ENCODE measurements at places on chromosomes 16 and 17.

- no peak for DNase-seq
These were observed 31.9 kb upstream of the CRHR1 start for GRCh38 chr17:45752246-45752645.

DNA sequence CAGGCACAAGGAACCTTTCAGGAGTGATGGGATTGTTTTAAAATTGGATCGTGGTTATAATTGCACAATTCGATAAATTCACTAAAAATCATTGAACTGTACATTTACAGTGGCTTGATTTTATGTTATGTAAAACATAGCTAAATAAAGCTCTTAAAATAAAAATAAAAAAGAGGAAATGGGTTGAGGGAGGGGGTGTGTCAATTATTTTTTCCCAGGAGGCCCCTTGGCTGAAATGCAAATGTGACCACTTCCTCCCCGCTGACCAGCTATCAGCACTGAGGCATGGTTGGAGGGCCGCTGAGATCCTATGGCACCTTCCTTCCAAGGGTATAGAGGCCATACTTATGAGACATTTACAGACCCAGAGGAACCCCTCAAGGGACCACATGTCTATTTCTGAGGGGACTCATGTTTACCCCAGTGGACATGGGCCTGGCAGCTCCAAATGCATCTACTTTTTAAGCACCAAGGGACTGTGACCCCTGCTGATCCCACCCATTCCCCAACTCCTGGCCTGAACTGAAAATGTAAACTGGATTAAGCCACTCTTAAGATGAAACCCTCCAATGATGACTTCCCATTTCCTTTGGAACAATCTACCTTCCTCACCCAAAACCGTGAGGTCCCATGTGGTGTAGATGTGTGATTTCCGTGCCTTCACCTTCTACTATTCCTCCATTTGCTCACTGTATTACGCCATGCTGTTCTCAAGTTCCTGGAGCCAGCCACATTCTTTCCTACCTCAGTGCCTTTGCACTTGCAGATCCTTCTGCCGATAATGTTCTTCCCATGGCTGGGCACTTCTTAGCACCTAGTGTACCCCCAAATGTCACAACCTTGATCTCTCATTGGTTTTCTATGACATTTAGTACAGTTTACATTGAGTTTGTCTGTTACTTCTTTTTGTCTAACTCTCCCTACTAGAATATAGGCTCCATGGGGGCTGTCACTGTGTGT lies 2.8 kb upstream of the IL21R start:
- DNase-seq = no peak

GRCh38 chr16:51449441-51449840 lies 298.4 kb upstream of the SALL1 start:
- no peak for DNase-seq

GRCh38 chr17:2090804-2091534 lies 36.1 kb downstream of the HIC1 start:
- no peak for DNase-seq

- DNase-seq = no peak
These were observed 40.9 kb downstream of the ADAMTS18 start for GRCh38 chr16:77393955-77394354.

- no peak for DNase-seq
These were observed 65.2 kb downstream of the PIPOX start for GRCh38 chr17:29107933-29108822.

DNA sequence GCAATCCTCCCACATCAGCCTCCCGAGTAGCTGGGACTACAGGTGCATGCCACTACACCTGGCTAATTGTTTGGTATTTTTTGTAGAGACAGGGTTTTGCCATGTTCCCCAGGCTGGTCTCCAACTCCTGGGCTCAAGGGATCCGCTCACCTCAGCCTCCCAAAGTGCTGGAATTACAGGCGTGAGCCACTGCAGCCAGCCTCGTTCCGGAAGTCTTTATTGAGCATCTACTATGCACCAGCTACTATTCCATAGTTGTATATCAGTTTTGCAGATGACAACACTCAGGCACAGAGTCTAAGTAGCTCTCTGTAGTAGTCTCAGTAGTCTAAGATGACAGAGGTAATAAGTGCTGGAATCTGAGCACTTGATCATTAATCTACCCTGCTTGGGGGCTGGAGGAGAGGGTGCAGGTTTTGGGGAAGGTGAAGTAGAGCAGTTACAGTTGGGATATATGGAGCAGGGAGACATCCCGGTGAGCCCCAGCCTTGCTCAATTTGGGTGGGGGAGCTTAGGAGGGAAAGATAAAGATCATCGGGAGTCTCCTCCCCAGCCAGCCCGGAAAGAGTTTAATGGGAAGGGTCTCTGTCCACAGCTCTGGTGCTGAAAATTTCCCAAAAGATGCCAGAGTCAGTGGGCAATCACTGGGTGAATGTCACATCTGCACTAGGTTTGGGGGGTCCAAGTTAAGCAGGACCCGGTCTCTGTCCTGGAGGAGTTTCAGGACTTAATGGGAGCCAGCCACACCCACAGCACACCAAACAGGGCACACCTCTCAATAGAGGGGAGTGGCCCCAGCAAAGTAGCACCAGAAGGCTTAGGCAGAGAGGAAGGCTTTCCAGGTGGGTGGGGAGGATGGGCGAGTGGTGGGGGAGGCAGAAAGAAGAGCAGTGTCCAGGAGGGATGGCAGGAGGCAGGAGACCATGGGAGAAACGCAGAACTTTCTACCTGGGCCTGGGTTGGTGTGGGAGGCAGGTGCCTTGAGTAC lies 1.7 kb downstream of the OTOP3 start:
- DNase-seq = no peak
